ENCODE measurements at places on chromosomes 2 and 18. TPM values are rescaled to one million over a fixed set of nuclear protein-coding genes. Genes with fewer than 3 reads are reported as not detected.

SEMA4F gene
- total RNA-seq = 10.1 TPM

OXER1 gene
- total RNA-seq = 0.59 TPM

KRTCAP3 gene
- total RNA-seq = 74.0 TPM

TUBA3E gene
- not detected for total RNA-seq

SCYGR6 gene
- total RNA-seq = not detected

MOGAT1 gene
- 35.9 TPM for total RNA-seq

DNA sequence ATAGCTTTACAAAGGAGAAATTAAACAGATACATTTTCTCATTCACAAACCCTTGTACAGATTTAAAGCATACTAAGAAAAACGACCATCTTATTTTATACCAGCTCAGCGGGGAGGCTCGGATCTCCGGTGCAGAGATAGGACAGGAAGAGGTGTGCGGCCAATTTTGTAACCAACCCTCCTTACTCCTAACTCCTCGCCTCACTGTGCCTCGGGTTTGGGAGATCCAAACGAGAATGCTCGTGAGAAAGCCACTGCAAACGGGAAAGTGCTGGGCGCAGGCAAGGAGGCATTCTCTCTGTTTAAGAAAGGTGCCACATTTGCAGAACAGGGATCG, 1.2 kb downstream of the KDSR start:
- H3K27me3 ChIP-seq = no peaks in the 10 kb centered on the region
- DNase-seq = no peak
- H3K4me1 ChIP-seq = peaks cover 8% of the 10 kb centered on the region
- peaks cover 51% of the 10 kb centered on the region for H3K36me3 ChIP-seq

- no peak overlapping the region for H3K4me3 ChIP-seq
- H3K27me3 ChIP-seq = peaks cover 93% of the 10 kb centered on the region
- no peaks in the 10 kb centered on the region for H3K36me3 ChIP-seq
- H3K4me1 ChIP-seq = no peaks in the 10 kb centered on the region
Observed at GRCh38 chr2:121858847-121859246, 103.4 kb downstream of the TSN start.

DNA sequence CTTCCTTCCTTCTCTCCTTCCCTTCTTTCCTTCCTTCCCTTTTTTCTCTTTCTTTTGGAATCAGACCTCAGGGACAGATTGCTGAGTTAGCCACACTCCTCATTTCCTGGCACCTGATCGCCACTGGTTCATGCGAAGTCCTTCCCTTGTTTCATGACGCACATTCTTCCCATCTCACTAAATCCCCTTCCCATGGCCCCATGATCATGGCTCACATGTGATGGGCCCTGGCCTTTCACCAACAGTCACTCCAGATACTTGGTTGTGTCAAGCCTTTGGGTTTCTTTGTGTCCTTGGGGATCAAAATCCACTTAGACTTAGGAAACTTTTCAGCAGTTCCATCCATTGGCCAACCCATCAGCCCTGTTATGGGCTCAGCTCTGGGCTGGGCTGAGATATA, 23.8 kb upstream of the ASPRV1 start:
- no peaks in the 10 kb centered on the region for H3K36me3 ChIP-seq
- no peak overlapping the region for H3K27ac ChIP-seq
- H3K27me3 ChIP-seq = no peaks in the 10 kb centered on the region
- no peak overlapping the region for H3K4me3 ChIP-seq
- no peaks in the 10 kb centered on the region for H3K4me1 ChIP-seq

GRCh38 chr18:39186008-39186407, 1620.4 kb upstream of the CELF4 start:
- no peak overlapping the region for H3K27ac ChIP-seq
- H3K4me3 ChIP-seq = no peak overlapping the region
- H3K4me1 ChIP-seq = peaks cover 9% of the 10 kb centered on the region
- no peaks in the 10 kb centered on the region for H3K36me3 ChIP-seq
- no peaks in the 10 kb centered on the region for H3K27me3 ChIP-seq

DNA sequence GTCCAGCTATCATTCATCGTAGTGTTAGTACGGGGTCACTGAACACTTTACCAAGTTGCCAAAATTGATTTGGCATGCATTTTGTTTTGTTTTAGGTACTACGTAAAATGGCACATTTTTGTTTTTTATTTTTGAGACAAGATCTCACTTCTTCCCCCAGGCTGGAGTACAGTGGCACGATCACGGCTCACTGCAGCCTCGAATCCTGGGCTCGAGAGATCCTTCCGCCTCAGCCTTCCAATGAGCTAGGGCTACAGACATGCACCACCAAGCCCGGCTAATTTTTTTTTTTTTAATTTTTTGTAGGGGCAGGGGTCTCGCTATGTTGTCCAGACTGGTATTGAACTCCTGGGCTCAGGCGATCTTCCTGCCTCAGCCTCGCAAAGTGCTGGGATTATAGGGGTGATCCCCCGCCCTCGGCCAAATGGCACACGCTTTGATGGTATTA, 786 bp downstream of the TAF1B start:
- H3K36me3 ChIP-seq = peaks cover 18% of the 10 kb centered on the region
- H3K27ac ChIP-seq = no peak overlapping the region
- peak overlapping the region; percentile 98 for H3K4me3 ChIP-seq
- peaks cover 30% of the 10 kb centered on the region for H3K4me1 ChIP-seq

DNA sequence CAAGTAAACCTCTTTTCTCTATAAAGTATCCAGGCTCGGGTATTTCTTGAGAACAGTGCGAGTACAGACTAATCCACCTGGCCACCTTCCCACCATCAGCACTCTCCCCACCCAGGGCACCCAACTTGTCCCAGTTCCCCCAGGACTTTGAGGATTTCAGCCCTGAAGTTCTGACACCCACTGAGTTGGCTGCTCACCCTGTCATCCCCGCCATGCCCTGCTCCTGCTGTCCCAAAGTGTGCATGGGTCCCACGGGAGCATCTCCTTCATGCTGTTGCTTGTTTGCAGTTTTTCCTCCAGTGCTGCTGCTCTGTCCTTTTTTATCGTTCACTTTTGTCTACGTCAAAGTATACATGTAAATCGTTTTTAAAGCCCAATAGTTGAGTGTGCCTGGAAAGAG, 273.9 kb downstream of the PHLPP1 start:
- DNase-seq = no peak
- H3K36me3 ChIP-seq = no peaks in the 10 kb centered on the region

- DNase-seq = peak; percentile 60
- H3K4me3 ChIP-seq = no peak overlapping the region
- H3K4me1 ChIP-seq = no peaks in the 10 kb centered on the region
- H3K27me3 ChIP-seq = peaks cover 31% of the 10 kb centered on the region
- no peak overlapping the region for H3K27ac ChIP-seq
Observed at GRCh38 chr18:7221424-7222155, 9.3 kb upstream of the LRRC30 start.

GRCh38 chr2:64700133-64700809, 46.6 kb upstream of the SERTAD2 start:
- no peak for DNase-seq
- H3K27me3 ChIP-seq = no peaks in the 10 kb centered on the region
- H3K36me3 ChIP-seq = no peaks in the 10 kb centered on the region
- no peak overlapping the region for H3K27ac ChIP-seq

DNA sequence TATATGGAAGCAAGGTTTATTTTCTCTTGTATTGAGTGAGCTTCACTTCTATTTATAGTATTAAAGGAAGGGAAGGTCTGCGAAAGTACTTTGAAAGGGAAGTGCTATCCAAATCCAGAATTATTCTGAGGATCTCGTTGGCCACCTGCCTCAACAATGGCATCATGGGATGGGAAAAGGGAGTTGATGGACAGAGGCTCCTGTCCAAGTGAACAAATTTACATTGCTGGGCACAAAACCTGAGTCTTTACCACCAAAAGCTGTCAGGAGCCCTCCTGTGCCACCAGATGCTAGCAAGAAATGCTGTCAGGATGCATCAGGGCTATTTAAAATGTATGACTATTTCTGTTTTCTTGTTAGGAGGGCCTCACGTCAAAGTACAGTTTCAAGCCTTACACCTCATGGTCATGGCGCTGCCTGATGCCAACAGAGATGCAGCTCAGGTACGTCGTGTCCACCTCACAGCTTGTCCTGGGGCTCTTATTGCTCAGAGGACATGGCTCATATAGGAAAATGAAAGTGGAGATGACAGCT, 157.3 kb downstream of the ARHGAP28 start:
- no peak overlapping the region for H3K27ac ChIP-seq
- H3K36me3 ChIP-seq = no peaks in the 10 kb centered on the region
- H3K27me3 ChIP-seq = peaks cover 55% of the 10 kb centered on the region
- H3K4me1 ChIP-seq = no peaks in the 10 kb centered on the region
- no peak overlapping the region for H3K4me3 ChIP-seq
- no peak for DNase-seq

DNA sequence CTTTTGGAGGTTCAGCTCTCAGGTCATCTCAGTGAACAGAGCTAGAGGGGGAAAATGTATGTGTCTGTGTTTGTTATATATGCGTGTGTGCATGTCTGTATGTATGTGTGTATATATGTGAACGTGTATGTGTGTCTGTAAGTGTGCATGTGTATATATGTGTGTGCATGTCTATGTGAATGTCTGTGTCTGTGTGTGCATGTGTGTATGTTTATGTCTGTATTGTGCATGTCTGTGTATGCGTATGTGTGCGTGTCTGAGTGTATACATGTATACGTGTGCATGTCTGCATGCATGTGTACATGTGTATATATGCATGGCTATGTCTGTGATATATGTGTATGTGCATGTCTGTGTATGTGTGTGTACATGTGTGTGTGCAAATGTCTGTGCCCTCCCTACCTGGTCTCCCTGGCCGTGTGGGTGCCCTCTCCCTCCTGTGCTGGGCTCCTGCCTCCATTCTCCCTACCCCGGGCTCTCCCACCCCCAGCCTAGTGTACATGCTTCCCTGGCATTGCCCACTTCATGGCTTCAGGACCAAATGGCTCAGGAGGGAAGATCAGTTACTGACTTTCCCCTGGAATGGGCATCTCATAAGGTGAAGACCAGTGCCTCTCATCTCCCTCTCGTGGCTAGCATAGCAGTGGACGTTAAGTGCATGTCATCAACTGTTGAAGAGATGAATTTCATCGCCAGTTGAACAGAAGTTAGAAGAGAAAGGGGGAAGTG, 49.9 kb downstream of the TRAF3IP1 start:
- H3K27ac ChIP-seq = no peak overlapping the region
- no peaks in the 10 kb centered on the region for H3K27me3 ChIP-seq
- DNase-seq = no peak
- H3K4me1 ChIP-seq = peaks cover 13% of the 10 kb centered on the region

DNA sequence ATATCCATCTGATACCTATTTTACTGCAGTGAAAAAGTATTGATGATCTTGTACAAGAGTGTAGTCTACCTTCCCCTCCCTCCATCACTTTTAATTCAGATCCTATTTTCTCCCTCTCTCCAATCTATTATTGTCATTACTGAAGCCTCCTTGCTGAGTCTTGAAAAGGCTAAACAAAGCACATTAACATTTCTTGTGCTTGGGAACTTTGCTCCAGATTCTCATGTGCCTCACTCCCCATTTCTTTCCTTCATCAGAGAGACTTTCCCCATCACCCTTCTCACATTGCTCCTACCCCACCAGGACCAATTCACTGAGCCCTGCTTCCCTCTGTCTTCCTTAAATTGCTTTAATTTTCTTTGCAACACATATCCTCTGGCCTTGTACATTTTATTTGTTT, 736.2 kb upstream of the GCFC2 start:
- no peaks in the 10 kb centered on the region for H3K27me3 ChIP-seq
- no peak for DNase-seq
- H3K4me3 ChIP-seq = no peak overlapping the region
- H3K27ac ChIP-seq = no peak overlapping the region
- no peaks in the 10 kb centered on the region for H3K4me1 ChIP-seq

DNA sequence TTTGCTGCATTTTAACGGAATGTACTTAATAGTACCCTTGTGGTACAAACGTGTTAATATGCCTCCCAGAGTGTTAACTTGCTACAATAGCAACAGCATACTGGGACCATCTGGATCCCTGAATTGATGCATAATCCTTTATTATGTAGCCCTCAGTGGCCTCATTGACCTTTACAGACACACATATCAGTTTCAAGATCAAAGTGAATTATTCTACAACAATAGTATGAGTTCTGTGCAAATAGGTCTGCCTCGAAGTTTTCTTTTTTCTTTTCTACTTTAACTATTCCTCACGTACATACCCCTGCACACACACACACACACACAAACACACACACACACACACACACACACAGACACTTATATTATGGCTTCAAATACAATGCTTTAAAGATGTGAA, 1622.1 kb downstream of the LRP1B start:
- H3K27ac ChIP-seq = no peak overlapping the region
- no peak overlapping the region for H3K4me3 ChIP-seq
- no peaks in the 10 kb centered on the region for H3K27me3 ChIP-seq
- DNase-seq = no peak

GRCh38 chr18:48914581-48915251, 36.0 kb downstream of the SMAD7 start:
- no peak overlapping the region for H3K4me3 ChIP-seq
- no peak overlapping the region for H3K27ac ChIP-seq
- H3K36me3 ChIP-seq = peaks cover 4% of the 10 kb centered on the region
- DNase-seq = no peak
- peaks cover 17% of the 10 kb centered on the region for H3K4me1 ChIP-seq
- H3K27me3 ChIP-seq = no peaks in the 10 kb centered on the region

DNA sequence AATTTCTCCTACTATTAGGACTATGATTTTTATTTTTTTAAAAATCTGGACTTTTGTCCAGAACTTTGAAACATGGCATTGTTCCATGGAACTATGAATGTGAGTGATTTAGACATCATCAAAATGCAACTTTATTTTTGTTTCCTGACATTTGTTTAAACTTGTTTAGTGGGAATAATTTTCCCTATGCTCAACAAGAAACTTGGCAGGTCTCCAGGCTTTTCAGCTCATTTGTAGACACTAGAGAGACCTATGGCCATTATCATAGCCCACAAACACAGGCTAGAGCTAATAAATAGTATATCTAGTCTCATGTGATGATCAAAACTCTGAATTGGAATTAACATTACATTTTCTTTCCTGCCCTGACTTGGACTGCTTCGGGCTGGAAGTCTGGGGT, 145.1 kb upstream of the CELF4 start:
- DNase-seq = no peak
- no peaks in the 10 kb centered on the region for H3K4me1 ChIP-seq
- no peak overlapping the region for H3K4me3 ChIP-seq
- peaks cover 29% of the 10 kb centered on the region for H3K27me3 ChIP-seq
- no peak overlapping the region for H3K27ac ChIP-seq

All from Calu3 (cell line).